Retinal pigment epithelial cell (primary cell): ENCODE measurements at places on chromosomes 3 and 15.

DNA sequence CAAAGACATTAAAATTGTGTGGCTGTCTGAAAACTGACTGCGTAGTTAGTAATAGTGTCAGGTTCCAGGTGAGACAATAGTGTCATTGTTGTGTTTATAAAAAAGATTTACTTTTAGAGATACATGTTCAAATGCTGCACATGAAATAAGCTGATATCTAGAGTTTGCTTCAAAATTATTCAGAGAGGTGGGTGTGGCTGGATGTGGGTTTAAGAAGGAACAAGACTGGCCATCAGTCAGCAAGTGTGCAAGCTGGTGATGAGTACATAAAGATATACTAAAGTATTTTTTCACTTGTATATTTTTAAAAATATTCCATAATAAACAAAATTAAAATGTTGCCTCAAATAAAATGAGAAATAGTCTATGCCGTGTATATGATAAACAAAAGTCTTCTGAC is 190.6 kb downstream of the ARRDC4 start:
- DNase-seq = no peak

DNA sequence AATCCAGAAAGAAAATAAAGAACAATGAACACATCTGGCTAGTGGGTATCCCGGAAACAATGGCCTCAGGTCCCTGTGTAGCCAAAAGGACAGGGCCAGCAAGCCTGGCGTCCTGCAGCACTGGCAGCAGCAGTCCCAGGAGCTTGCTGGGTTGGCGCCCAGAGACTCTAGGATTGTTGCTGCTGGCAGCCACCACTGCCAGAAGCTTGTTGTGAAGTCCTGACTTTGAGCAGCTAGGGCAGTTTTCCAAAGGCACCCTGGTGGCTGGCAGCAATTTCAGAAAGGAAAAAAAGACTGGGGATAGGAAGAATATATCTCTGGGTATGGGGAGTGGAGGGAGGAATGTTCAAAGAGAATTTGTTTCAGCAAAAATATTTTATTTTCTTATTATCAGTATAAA is 11.3 kb downstream of the SHQ1 start:
- DNase-seq = no peak

GRCh38 chr15:63088533-63089245 is 33.0 kb upstream of the LACTB start:
- DNase-seq = no peak

- no peak for DNase-seq
These were observed 37.1 kb upstream of the ATP1B3 start for GRCh38 chr3:141839389-141839788.

GRCh38 chr15:98503970-98504369 is 144.4 kb upstream of the IGF1R start:
- no peak for DNase-seq

GRCh38 chr3:53077476-53078220 is 31.8 kb upstream of the SFMBT1 start:
- no peak for DNase-seq

- no peak for DNase-seq
These were observed 265.6 kb downstream of the CTNNB1 start for GRCh38 chr3:41464858-41465257.

GRCh38 chr3:168598250-168598649 is 502.5 kb upstream of the GOLIM4 start:
- DNase-seq = no peak

DNA sequence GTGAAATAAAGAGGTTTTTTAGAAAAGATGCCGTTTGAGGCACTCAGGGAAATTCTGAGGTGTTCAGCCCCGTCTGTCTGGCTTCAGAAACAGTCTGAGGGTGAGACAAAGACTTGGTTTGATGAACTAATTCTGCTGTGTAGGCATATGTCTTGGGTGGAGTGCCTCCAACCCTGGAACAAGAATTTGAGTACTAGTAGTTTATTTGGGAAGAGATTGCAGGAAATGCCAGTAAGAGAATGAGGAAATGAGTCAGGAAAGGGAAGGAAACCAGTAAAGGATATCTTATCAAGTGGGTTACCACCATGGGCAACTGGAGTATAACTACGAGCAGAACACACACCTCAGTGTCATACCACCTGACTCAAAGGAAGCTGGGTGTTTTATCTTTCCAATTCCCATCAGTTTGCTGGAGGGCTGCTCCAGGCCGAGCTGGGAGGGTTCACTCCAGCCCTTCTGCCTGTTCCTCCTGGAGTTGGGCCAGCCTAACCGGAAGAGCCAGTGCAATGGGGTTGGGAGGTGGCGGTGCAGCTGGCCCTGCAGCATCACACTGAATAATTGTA is 75.3 kb downstream of the TGFBR2 start:
- DNase-seq = no peak
